Calu3 (cell line): ENCODE measurements at places on chromosomes 2 and 18. TPM values are rescaled to one million over a fixed set of nuclear protein-coding genes. Genes with fewer than 3 reads are reported as not detected.
A peak's percentile ranks its signal among the peaks of the same experiment; 100 is the strongest.

DNA sequence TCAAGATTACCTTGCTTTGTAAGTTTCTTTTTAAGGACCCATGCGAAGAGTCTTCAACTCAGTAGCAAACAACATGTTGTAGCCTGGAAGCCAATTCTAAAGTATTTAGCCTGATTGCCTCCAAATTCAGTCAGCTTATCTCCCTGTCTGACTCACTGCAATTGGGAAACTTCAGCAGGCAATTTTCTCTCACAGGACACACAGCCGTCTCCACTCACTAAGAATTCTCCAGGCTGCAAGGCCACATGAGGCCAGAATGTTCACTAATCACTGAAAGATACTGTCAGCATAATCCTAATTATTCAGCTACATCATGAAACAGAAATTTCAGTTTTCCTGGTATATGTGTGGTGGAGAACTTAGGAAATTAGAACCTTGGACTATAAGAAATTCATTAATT lies 78.1 kb upstream of the PDE1A start:
- H3K4me3 ChIP-seq: no peak overlapping the region
- DNase-seq: no peak
- no peak overlapping the region for H3K27ac ChIP-seq
- H3K4me1 ChIP-seq: no peaks in the 10 kb centered on the region
- no peaks in the 10 kb centered on the region for H3K36me3 ChIP-seq

DNA sequence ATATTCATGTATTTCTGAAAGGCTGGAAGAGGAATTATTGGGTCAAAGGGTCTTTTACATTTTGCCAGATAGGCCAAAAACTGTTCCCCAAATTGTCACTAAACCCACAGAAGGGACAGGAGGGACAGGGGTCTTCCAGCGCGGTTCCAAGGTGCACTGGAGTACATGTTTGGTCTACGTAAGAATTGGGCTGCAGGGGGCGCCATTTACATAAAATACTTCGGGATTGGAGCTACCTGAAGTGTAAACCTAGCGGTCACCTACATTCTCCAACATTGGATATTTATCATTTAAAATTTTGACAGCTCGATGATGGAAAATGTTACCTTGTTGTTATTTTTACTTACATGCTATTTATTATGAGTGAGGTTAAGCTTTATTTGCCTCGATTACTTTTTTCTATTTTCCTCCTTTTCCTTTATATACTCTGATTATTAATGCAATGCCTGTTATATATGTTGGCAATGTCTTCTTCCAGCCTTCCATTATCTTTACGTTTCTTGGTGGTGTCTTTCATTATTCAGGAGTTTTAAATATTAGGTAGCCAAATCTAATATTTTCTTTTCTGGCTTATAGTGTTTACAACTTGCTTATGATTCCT lies 43.0 kb upstream of the RAB6C start:
- H3K4me1 ChIP-seq: no peaks in the 10 kb centered on the region
- no peaks in the 10 kb centered on the region for H3K36me3 ChIP-seq
- H3K27me3 ChIP-seq: peaks cover 44% of the 10 kb centered on the region
- H3K27ac ChIP-seq: no peak overlapping the region
- no peak overlapping the region for H3K4me3 ChIP-seq

Gene ELOA2
- not detected in 2 replicates for total RNA-seq

DNA sequence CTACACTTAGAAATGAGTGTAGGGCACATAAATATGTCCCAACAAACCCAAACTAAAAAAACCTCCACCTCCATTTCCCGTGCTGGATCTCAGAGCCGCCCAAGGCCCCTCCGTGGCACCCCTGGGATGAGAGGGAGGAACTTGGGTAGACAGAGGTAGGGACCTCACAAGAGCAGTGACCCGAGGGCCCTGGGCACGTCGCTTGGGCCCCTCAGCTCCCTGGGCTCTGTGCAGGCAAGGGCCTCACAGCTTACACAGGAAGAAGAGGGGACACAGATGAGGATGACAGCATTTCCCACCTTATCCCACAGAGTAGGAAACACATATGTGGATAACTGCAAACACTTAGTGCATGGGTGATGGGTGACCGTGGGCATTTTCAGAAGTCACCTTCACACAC lies 93.9 kb upstream of the TPO start:
- no peak overlapping the region for H3K27ac ChIP-seq

GRCh38 chr2:219551441-219552381 lies 7.9 kb downstream of the TMEM198 start:
- H3K27ac ChIP-seq: peak overlapping the region; percentile 67
- peaks cover 4% of the 10 kb centered on the region for H3K27me3 ChIP-seq
- peak overlapping the region; percentile 90 for H3K4me3 ChIP-seq
- H3K4me1 ChIP-seq: no peaks in the 10 kb centered on the region

DNA sequence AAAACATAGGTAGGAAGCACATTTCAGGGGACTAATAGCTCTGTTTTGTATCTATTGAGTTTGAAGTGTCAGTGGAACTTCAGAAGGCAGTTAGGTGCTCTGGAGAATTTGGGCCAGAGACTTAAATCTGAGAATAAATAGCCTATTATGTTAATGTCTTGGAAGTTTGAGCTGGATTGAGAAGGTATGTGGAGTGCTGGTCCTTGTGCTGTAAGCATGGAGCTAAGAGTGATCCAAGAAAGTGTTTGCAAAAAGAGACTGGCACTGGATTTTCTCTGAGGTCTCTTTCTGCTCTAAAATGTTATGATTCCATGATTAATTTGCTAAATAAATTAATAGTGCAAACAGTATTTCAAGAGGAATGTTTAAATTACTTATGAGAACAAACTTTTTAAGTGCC lies 63.3 kb downstream of the ICOS start:
- H3K4me1 ChIP-seq: no peaks in the 10 kb centered on the region
- H3K27ac ChIP-seq: no peak overlapping the region
- no peaks in the 10 kb centered on the region for H3K36me3 ChIP-seq
- H3K27me3 ChIP-seq: peaks cover 62% of the 10 kb centered on the region
- no peak for DNase-seq
- no peak overlapping the region for H3K4me3 ChIP-seq

GRCh38 chr2:238133499-238134392 lies 4.7 kb upstream of the KLHL30 start:
- peak; percentile 35 for DNase-seq
- no peaks in the 10 kb centered on the region for H3K36me3 ChIP-seq
- H3K4me1 ChIP-seq: peaks cover 6% of the 10 kb centered on the region
- no peak overlapping the region for H3K4me3 ChIP-seq
- no peak overlapping the region for H3K27ac ChIP-seq

Gene LAMA1
- not detected in 2 replicates for total RNA-seq

DNA sequence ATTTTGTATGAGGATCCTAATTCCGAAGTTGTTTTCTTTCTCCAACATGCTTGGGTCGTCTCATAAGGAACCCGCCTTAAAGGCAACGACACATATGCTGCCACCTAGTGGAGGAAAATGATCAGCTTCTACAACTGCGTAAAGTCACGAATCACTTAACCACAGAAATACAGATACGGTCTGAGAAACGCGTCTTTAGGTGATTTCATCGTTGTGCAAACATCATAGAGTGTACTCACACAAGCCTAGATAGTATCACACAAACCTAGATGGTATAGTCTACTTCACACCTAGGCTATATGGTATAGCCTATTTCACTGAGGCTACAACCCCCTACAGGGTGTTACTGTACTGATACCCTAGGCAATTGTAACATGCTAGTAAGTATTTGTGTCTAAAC lies 13.1 kb downstream of the GNLY start:
- peaks cover 11% of the 10 kb centered on the region for H3K36me3 ChIP-seq
- no peak overlapping the region for H3K27ac ChIP-seq
- H3K4me1 ChIP-seq: peaks cover 40% of the 10 kb centered on the region
- DNase-seq: peak; percentile 79

DNA sequence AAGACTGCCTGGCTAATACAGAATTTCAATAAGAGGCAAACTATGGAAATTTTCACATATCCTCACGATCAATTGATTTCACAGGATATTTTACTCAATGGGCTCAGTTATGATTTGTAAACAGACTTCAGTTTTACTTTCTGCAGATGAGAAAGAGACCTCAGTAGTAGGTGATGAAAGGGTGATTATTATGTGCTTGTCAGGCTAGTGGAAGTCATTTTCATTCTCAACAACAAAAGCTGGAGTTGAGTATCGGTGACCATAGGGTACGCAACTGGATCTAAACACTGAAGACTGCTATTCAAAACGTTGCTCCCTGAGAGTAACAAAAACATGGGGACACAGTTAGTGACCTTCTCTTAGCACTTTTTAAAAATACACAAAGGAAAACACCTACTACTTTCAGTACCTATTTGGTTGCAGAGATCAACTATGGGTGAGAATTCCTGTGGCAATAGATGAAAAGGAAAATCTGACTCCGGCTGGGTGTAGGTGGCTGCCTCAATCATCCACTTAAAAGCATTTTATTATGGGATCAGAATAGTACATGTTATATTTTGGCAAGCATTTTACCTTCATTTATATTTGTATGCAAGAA lies 126.2 kb upstream of the VRK2 start:
- no peak overlapping the region for H3K27ac ChIP-seq
- no peaks in the 10 kb centered on the region for H3K4me1 ChIP-seq
- no peaks in the 10 kb centered on the region for H3K27me3 ChIP-seq
- no peak for DNase-seq

DNA sequence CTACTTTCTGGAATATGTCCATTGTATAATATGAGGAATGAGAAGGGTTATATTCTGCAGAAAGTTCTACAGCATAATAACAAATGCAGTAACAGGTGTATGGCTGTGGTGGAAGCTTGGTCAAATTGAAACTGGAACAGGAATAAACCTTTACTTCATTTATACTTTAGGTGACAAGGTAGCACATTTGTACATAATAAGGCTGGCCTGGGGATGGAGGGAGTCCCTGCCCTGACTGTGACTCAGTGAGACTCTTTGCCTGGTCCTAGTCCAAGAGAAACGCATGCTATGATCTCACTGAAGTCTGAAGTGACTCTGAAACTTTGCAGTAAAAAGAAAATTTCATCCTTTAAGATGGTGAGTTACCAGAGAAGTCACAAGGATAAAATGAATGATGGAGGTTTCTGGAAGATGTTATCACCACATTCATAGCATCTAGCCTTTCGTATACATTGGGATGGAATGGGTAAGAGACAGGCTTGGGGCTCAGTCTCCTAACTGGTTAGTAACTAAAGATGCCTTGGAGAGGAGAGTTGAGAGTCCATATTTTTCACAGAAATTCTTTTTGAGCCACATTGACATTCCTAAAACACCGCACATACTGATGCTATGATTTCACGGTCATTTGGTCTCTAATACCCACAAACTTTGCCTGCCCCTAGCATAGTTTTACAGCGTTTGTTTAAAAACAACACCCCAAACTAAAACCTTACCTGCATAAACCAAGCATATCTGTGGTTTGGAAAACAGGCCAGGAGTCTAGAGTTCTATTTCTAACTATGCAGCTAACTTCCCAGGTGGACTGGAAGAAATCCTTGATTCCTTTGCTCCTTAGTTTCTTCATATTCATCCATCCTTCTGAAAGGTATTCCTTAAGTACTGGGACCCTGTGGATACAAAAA lies 42.4 kb upstream of the NABP1 start:
- H3K4me3 ChIP-seq: no peak overlapping the region
- no peaks in the 10 kb centered on the region for H3K27me3 ChIP-seq
- no peak for DNase-seq

DNA sequence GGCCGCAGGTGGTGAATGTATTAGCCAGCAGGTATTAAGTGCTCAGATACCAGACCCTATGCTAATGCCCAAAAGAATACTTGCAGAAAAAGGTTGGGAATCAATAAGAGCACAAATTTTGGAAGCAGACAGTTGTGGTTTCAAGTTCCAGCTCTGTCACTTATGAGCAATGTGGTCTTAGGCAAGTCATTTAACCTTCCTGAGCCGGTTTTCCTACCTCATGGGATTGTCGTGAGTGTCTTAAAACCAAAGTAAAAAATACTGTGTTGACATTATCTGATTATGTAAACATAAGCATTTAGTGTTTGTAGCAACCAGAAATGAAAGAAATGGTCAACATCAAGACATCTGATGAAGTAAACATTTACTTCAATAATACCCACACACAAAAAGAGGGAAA lies 93.0 kb upstream of the CHST9 start:
- H3K27me3 ChIP-seq: no peaks in the 10 kb centered on the region
- no peaks in the 10 kb centered on the region for H3K36me3 ChIP-seq
- no peak for DNase-seq
- H3K27ac ChIP-seq: no peak overlapping the region
- no peak overlapping the region for H3K4me3 ChIP-seq
- H3K4me1 ChIP-seq: no peaks in the 10 kb centered on the region

GRCh38 chr2:239412905-239413603 lies 12.2 kb upstream of the HDAC4 start:
- H3K4me1 ChIP-seq: no peaks in the 10 kb centered on the region
- no peaks in the 10 kb centered on the region for H3K36me3 ChIP-seq
- no peak overlapping the region for H3K4me3 ChIP-seq
- no peak overlapping the region for H3K27ac ChIP-seq
- H3K27me3 ChIP-seq: peaks cover 70% of the 10 kb centered on the region

DNA sequence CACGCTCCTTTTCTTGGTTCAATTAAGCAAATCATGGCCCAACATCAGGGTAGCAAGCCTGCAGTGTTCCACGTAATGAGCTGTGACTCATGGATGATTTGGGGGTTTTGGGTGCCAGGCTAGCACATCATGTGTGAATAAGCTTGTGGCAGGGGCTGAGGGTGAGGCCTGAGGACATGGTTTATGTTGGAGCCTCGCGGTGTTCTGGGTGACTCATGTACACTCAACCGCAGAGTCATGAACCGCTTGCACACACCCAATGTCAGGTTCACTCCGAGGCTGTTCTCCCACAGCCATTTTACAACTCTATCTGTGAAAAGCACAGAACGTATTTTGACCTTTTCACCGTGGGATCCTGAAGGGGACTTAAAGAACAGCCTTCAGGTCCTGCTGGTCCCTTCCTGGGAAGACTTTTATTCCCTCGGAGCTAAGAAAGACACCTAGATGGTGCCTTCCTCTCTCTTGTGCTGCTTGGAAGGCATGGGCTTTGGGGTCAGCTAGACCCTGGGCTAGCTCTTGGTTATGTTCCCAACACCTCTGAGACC lies 139.9 kb upstream of the ZEB2 start:
- no peak for DNase-seq
- no peaks in the 10 kb centered on the region for H3K27me3 ChIP-seq
- H3K27ac ChIP-seq: no peak overlapping the region

DNA sequence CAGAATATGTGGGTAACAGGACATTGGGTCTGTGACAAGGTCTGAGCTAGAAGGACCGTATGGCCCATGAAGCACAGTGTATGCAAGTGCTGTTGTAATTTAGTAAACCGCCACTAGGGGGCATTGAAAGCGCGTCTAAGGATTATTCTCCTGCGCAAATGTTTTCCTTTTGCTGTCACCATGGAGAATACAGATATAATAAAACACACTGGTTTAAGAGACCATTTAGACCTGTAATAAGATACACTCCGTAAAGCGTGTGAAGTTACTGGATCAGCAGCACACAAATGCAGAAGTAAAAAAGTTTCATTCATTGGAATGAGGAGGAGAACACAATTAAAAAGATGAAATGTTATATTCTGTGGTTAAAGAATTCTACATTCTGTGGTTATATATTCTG lies 272.4 kb downstream of the AGAP1 start:
- H3K27ac ChIP-seq: peak overlapping the region; percentile 19
- no peak overlapping the region for H3K4me3 ChIP-seq
- peaks cover 43% of the 10 kb centered on the region for H3K36me3 ChIP-seq
- peak; percentile 58 for DNase-seq

- H3K4me3 ChIP-seq: no peak overlapping the region
- peaks cover 8% of the 10 kb centered on the region for H3K4me1 ChIP-seq
These were observed 174.8 kb downstream of the PRPF40A start for GRCh38 chr2:152542337-152542994.

- H3K4me1 ChIP-seq: no peaks in the 10 kb centered on the region
- no peak for DNase-seq
- no peaks in the 10 kb centered on the region for H3K27me3 ChIP-seq
- H3K4me3 ChIP-seq: no peak overlapping the region
These were observed 740.3 kb downstream of the SATB2 start for GRCh38 chr2:198717451-198717850.

Gene MYCN
- total RNA-seq: 5.5 and 8.7 TPM in 2 replicates

Gene SPDYA
- 1.2 and 2.0 TPM in 2 replicates for total RNA-seq
